ENCODE measurements at places on chromosomes 12 and 14. TPM values are rescaled to one million over a fixed set of nuclear protein-coding genes. Genes with fewer than 3 reads are reported as not detected.
A peak's percentile ranks its signal among the peaks of the same experiment; 100 is the strongest.

DNA sequence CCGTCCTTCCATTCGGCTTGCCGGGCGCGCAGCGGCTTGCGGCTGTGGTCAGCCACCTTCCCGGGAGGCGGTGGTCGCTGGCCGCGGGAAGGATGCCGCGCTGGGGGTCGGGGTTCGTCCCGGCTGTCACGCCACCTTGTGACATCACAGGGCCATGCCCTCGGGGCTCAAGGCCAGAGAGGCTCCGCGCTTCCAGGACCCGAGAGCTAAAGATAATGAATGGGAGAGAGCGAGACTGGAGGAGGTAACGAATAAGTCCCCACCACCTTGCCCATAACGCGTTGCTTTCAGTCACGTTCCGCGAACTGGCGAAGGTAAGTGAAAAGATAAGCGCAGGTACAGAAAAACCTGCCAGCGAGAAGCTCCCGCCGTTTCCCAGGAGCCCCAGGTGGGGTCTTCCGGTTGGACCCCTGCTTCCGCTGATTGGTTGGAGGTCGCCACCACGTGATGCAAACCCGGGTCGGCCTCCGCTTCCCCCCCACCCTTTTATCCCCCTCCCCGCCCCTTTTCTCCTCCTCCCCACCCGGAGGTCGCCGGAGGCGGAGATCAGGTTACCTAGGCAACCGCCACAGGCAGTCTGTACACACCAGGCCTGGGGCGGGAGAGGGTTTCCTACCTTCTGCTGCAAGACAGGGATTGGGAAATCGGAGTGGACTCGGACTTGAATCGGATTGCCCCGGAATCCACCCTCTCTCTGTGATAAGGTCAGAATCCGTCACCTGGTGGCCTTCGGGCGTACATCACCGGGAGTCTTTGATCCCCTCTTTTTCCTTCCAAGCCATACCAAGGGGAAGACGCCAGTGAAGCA is at the start of gene LRRC9:
Gene LRRC9 (plus strand): TSS at position 575 of the 808 bp plus-strand sequence.
- DNase-seq, result no peak

GRCh38 chr14:24815543-24815942 is 181.6 kb upstream of the GZMB start:
- DNase-seq, result no peak

GRCh38 chr12:20280515-20280914 is 87.8 kb upstream of the PDE3A start:
- DNase-seq, result no peak

DNA sequence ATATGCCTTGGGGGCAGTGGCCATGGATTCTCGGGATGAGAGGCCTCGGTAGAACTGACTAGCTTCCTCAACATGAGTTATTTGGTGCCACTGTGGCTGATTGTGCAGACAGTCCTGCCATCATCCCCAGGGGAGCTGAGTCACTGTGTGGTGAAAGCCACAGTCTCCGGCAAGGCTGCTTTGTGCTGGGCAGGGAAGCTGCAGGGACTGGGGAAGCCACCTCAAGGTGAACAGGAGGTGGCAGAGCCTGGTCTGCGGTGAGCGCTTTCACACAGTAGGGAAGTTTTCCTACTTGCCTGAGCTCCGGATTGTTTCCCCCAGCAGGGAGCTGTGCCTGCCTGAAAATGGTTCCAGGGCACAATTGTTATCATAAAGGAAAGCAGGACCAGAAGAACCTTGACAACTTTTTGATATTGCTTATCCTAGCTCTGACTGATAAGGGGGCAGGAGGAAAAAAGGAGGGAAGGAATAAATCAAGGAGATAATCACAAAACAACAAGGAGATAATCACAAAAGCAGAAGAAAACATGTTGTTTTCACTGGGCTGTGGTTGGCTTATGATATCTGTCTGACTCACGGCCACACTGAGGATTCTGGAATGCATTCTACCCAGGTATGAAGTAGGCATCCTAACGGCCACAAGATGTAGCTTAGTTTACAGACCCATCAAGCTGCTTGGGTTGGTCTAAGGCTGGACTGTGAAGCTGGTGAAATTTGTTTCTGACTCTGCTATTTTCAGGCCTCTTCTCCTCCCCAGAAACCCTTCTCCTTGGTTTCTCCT is 32.2 kb upstream of the GNG2 start:
- no peak for DNase-seq

DNA sequence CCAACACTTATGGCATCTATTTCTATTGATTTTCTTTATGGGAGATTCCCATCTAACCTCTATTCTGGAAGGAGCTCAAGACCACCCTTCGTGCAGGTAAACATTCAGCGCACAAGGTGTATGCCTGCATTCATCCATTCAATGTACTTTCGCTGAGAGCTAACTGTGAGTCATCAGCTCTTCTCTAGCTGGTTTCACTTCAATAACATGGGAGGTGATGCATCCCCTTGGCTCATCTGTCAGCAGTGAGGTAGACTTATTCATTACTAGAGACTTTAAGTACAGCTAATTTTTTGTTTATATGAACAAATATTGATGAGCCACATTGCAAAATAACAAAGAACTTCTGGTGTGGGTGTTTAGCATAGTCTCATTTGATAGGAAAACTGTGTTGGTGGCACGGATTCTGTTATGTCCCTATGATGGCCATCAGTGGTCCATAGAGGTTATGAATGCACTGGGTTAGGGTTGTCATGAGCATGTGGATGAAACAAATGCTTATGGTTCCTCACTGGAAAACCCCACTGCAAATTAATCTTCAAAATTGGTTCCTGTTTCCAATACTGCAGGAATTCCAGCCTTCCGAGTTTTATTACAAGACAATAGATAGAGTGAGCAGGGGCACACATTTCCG is 1151.0 kb downstream of the BCL11B start:
- DNase-seq, result no peak

DNA sequence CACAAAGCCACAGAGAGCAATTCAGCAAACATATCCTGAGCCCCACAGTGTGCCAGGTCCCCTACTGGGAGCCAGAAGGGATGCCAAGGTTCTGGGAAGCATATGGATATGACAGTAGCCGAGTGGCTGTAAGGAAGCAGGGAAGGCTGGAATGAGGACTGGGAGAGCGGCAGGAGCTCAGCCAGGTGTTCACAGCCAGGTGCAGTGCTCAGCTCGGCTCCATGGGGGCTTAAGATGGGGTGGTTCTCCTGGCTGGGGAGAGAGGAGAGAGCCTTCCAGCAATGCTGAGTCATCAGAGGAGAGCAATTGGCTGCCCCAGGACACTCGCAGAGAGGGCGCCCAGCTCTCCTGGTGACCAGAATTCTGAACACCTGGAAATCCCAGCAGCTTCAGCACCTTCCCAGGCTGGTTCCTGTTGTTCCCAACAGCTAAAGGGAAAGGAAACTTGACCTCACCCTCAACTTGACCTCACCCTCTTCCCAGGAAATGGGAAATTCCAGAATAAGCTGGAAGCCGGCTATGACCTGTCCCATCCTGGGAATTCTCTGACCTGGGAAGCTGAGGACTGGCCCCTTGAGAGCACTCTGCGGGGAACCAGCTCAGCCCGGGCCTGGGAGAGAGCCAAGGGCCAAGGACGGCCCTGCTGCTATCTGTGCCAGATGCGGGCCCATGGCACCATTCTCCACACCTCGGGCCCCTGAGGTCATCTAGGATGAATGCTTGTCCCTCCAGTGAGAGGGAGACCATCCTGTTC is 34.6 kb downstream of the SLC6A12 start:
- peak; percentile 56 for DNase-seq

DNA sequence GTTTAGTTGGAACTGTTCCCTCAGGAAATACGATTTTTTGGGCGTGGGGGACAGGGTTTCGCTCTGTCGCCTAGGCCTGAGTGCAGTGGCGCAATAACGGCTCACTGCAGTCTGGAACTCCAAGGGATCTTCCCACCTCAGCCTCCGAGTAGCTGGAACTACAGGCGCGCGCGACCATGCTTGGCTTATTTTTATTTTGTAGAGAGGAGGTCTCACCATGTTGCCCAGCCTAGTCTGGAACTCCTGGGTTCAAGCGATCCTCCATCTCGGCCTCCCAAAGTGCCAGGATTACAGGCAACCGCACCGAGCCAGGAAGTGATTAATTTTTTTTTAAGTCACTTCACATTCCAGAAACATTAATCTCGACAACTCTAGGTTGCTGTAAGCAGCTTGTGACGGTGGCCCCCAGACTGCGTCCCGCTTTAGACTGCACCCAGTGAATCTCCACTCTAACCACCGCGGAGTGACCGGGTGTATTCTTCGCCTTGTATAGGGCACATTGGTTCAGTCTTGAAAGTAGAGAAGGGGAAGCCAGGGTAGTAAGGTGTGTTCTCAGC is 830 bp upstream of the MIS18BP1 start:
- no peak for DNase-seq

DNA sequence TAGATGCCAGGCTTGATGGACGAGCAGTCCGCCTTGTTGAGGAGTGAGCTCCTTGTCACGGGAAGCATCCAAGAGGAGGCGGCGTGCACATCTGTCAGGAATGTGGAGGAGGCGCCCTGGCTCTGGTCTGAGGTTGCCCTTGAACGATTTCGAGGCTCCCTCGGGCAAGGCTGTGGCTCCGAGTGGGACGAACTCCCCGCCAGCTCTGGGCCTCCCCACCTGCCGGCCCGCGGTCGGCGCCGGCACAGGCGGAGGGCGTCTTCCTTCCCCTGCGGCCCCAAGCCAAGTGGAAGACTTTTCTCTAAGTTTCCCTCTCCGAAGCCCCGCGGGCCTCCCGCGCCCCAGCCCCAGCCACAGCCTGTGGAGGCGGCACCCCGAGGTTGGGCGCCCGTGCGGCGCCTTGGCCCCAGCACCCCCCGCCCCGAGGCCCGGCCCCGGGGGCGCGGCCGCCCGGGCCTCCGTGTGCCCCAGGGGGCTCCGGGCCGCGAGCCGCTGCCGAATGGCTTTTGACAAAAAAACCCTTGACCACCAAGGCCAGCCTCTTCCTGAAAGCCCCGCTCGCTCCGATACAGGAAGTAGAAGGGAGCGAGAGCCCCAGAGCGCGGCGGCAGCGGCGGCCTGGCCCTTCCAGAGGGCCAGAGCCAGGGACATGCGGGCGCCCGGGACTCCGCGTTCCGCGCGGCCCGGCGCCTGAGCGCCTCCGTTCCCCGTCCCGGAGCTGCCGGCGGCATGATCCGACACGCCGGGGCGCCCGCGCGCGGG is at the start of gene RIN3:
Gene RIN3 (plus strand): TSS at position 578 of the 762 bp plus-strand sequence. CDS start 152 bp downstream, at position 730.
- peak; percentile 77 for DNase-seq

DNA sequence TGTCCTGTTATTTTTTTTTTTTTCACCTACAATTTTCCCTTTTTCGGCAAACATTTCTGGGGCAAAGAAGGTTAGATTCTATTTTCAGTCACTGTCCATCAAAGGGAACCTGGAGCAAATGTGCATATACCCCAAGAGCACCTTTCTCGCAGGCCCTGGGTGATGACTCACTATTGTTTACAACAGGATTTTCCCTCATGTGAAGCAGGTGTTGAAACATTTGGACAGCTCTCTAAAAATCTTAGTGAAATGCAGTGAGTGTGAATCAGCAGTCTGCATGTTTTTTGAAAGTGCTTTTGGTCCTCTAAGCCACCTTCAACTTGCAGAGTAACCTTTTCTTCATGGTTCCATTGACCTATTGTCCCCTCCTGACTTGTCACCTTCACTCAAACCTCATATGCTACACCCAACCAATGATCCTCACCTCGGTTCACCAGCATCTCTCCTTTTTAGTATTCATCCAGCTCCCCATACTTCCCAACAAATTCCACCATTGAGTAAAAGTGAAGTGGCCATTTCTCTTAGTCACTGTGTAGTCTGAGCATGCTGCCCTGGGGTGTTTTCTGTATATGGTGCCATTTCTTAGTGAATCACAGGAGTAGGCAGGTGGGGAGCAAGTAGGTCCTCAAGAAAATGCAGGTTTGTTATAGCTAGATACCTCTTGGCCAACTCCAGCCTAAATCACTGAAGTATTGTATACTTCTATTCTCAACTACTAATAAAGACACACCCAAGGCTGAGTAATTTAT is 260.2 kb downstream of the BMP4 start:
- DNase-seq, result no peak

GRCh38 chr12:3361146-3361545 is 129.9 kb upstream of the PRMT8 start:
- no peak for DNase-seq

GRCh38 chr14:38074754-38075153 is 132.9 kb upstream of the SSTR1 start:
- no peak for DNase-seq

Gene A2M
- total RNA-seq, result 3.8 TPM

Gene HSPB8
- total RNA-seq, result 1.4 TPM

Gene PLCZ1
- not detected for total RNA-seq

Gene IFNG
- total RNA-seq, result not detected

Gene OTX2
- total RNA-seq, result not detected

Gene FAM186B
- total RNA-seq, result 0.22 TPM

Gene CCDC175
- not detected for total RNA-seq

Gene AMN
- total RNA-seq, result 0.20 TPM
